Ovary (tissue), 10 donors: ENCODE measurements at places on chromosomes 5 and 9. TPM values are rescaled to one million over a fixed set of nuclear protein-coding genes. Genes with fewer than 3 reads are reported as not detected.

The MORN5 gene
- total RNA-seq: 4.1 TPM

The PCDHGB4 gene
- total RNA-seq: 7.9 TPM

The SPATA31A3 gene
- total RNA-seq: not detected

The IL9 gene
- total RNA-seq: not detected

The PLPPR1 gene
- not detected for total RNA-seq

The MELK gene
- not detected for total RNA-seq

The STK32A gene
- 1.8 TPM for total RNA-seq

The BHMT2 gene
- 5.7 TPM for total RNA-seq

The ANXA2R gene
- total RNA-seq: 1.8 TPM

The SLC6A3 gene
- 0.38 TPM for total RNA-seq

The RNF208 gene
- total RNA-seq: 3.1 TPM

The RGS14 gene
- total RNA-seq: 7.2 TPM

The ADAMTS12 gene
- total RNA-seq: 9.8 TPM

The FOXI1 gene
- total RNA-seq: not detected

The LHX3 gene
- not detected for total RNA-seq

The MGAT1 gene
- total RNA-seq: 154 TPM

The NPR3 gene
- 3.9 TPM for total RNA-seq

The ANKRD34B gene
- total RNA-seq: under 0.01 TPM

The TMEM252 gene
- not detected for total RNA-seq

The SLC36A3 gene
- total RNA-seq: not detected

The ELAVL2 gene
- total RNA-seq: 1.1 TPM

The AIF1L gene
- 16.1 TPM for total RNA-seq

The POU5F2 gene
- total RNA-seq: 0.83 TPM

The FANCG gene
- 11.9 TPM for total RNA-seq

The PCDHGA1 gene
- 1.00 TPM for total RNA-seq

The TEX48 gene
- total RNA-seq: not detected

The C9orf50 gene
- total RNA-seq: not detected

The SUB1 gene
- total RNA-seq: 154 TPM

The DOCK2 gene
- 4.2 TPM for total RNA-seq

The PCDHGA4 gene
- total RNA-seq: 6.6 TPM
